Tibial artery (tissue), 4 donors: ENCODE measurements at places on chromosomes 7 and 10.
A peak's percentile ranks its signal among the peaks of the same experiment; 100 is the strongest.

DNA sequence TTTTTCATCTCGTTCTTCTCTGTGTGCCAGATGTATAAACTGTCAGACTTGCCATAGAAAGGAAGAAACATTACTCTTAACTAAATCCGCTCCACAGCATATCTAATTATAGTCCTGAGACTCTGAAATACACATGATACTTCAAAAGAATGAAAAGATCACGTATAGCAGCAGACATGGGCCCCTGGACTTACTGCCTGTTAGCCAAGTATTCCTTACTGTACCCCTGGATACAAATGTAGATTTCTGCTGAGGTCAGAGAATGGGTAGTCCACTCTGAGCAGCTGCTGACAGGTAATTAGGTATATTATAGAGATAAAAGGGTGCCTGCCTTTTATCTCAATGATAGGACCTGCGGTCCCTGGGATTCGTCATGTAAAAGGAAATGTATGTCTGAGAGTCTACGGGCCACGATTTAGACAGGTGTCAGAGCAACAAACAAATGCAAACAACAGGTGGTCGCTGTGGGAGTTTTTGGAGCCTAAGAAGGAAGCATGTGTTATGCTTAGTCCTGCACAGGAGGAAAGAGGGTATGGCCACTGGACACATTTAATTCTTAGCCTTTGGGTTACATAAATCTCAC lies 69.4 kb downstream of the VOPP1 start:
- DNase-seq: no peak

DNA sequence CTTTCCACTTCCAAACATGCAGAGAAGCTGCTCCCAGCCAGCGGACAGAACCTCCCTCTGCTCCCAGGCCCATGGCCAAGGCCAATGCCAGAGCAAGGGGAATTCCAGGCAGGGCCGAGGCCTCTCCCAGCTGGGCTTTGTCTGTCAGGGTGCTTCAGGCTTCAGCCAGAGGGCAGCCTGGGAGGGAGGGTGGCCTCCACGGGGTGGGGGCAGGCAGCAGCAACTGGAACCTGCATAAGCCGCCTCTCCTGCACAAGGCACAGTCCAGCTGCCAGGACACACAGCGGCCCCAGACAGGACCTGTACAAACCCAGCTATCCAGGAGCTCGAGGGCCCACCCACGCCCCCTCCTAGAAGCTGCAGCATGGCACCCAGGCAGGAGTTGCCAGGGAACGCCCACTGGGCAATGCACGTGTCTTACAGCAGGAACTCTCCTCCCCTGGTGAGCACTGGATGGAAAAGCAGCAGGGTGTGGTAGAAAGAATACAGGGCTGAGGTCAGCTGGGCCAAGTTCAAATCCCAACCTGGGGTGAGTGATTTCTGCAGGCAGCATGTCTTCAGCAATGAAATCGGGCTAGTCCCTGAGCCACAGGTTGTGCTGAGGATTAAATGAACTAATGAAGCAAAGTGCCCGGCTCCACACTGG lies 7.6 kb downstream of the FAM53B start:
- no peak for DNase-seq

GRCh38 chr7:92056286-92056685 lies 78.0 kb downstream of the CYP51A1 start:
- DNase-seq: no peak

- DNase-seq: no peak
Observed at GRCh38 chr7:151206914-151207313, 3.4 kb downstream of the H2BK1 start.

GRCh38 chr10:9381733-9382532 lies 1327.4 kb downstream of the GATA3 start:
- DNase-seq: no peak

DNA sequence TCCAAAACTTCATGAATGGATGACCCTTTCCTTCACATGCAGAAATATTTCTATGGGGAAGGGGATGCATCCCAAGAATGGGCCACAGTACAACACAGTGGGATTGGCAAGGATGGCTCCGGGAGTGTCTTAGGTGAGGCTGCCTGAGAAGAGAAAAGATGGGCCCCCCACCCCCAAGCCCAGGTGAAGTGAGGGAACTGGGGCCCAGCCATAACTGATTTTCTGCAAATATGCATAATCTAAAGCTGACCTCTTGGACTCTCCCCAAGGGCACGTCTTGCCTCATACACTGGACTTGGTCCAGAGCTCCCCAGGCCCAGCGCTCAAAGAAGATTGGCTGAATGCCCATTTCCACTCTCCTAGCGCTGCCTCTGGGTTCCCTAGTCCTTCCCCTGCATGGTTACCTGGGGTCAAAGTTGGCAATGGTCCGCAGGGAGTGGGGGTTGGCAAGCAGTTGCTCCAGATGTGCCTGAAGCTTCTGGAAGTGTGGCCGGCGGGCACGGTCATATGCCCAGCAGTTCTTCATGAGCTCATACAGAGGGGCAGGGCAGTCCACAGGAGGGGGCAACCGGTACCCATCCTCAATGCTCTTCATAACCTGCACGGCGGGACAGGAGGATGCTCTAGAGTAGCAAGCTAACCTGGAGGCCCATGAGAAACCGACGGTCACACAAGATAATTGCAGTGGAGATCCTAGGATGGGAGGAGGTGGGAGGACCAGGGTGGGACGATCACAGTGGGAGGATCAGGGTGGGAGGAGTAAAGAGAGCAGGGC lies 12.3 kb downstream of the ZYX start:
- peak; percentile 66 for DNase-seq

DNA sequence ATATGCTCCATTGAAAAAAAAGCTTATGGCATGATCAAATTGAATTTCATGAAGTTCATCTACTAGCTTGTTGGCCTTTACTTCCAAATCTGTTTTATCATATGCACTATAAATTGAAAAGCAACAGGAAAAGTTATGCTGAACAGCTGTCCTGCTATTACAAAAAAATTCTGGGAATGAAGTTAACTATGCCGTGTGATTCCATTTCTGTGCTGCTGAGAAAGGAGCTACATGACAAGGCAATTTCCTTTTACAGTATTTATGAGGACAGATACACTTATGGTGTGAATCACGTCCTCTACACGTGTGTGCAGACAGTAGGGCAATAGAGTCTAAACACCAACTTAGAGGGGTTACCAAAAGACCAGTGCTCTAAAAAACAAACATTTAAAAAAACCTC lies 426.5 kb upstream of the AKR1E2 start:
- no peak for DNase-seq

GRCh38 chr7:105454921-105455320 lies 66.2 kb upstream of the SRPK2 start:
- no peak for DNase-seq

DNA sequence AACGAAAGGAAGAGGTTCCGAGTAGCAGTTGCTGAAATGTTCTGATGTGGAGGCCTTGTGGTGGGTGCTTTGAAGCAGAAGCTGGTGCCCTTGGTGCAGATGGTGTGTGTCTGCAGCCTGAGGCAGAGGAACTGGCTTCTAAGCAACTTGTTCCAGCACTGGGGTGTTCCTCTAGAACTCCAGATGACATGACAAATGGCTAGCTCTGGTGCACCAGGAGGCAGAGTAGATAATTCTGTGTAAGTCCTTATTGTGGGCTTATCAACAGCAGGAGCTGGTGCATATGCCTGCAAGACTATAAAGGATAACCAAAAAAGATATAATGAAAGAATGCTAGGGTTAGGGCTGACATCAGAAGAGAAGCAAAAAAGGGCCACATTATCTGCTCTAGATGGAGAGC lies 76.5 kb downstream of the ARL5B start:
- DNase-seq: no peak

GRCh38 chr7:96996958-96997511 lies 8.3 kb upstream of the DLX6 start:
- no peak for DNase-seq

DNA sequence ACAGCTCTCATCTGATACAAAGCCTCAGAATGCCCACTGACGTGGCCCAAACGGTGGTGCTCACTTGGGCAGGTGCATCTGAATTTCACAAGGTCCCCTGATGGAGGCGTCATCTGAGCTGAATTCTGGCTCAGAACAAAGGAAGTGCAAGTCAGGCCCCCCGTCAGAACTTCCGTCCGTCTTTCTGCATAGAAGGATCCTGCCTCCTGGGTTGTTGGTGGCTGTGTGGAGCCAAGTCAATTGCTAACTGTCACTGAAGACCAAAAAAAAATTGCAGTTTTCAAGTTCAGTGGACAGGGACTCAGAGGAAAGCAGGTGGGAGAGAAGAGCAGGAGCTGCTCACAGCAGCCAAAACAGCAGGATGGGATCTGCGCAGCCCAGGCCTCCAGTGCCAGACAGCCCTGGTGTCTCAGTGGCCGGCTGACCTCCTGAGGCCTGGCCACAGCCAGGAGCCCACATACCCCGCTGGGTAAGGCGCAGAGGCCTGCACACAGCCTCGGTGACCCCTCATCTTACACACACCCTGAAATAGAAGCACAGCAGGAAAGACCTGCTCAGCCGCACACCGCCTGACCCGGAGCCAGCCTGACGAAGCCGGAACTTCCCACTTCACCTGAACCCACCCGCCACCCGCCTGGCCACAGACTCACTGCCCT lies 49.4 kb downstream of the PYROXD2 start:
- DNase-seq: no peak

GRCh38 chr7:106952001-106952657 lies 87.0 kb downstream of the PIK3CG start:
- DNase-seq: no peak

- no peak for DNase-seq
Observed at GRCh38 chr10:71945819-71946474, 18.2 kb upstream of the CHST3 start.

- DNase-seq: no peak
Observed at GRCh38 chr7:46494441-46494840, 573.4 kb upstream of the IGFBP3 start.

- DNase-seq: no peak
Observed at GRCh38 chr7:103446049-103446520, at the start of gene SLC26A5. SLC26A5 (minus strand) TSS chr7:103446207; CDS start chr7:103421514, 24,693 bp downstream.

DNA sequence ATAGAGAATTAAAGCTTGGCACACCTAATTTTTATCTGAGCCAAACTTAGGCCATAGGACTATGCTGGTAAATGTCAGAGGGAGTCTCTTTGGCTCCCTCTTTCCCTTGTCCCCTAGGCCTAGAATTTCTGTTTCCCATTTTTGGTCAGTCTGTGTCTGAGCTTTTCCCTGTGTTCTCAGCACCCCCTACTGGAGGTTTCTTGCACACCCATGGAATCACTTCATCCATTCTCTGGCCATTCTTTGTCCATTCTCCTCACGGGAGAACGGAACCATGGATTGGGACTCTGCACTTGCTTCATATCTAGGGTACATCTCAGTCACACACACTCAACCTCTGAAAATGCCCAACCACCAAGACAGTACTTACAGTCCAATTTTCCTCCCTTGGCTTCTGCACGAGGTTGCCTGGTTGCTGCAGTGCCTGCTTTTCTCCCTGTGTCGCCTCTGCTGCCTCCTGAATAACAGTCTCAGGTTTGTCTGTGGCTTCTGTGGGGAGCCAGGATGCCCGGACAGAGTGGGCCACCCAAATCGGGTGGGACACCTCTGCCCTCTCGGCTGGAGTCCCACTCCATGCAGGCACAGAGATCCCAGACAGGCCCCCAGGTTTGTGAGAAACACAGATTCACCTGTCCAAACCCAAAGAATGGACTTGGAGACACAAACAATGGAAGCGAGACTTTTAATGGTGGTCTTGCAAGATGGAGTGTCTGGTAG lies 35.1 kb upstream of the DNAH11 start:
- no peak for DNase-seq

DNA sequence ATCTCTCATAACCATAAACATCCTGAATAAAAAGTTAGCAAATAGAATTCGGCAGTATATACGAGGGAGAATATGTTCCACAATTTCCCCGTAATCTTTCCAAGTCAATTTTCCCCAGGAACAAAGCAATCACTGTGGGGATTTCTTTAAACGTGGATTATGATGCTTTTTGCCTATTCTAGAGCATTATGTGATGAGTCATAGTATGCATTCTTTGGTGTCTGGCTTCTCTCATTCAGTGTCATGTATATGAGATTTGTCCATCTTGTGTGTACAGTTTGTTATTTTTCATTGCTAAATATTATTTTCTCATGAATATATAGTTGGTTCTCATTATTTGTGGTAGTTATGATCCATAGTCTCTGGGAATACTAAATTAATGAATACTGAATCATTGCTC lies 9.9 kb upstream of the OR9A4 start:
- DNase-seq: no peak

GRCh38 chr10:47206449-47207280 lies 93.3 kb upstream of the GDF10 start:
- DNase-seq: no peak

DNA sequence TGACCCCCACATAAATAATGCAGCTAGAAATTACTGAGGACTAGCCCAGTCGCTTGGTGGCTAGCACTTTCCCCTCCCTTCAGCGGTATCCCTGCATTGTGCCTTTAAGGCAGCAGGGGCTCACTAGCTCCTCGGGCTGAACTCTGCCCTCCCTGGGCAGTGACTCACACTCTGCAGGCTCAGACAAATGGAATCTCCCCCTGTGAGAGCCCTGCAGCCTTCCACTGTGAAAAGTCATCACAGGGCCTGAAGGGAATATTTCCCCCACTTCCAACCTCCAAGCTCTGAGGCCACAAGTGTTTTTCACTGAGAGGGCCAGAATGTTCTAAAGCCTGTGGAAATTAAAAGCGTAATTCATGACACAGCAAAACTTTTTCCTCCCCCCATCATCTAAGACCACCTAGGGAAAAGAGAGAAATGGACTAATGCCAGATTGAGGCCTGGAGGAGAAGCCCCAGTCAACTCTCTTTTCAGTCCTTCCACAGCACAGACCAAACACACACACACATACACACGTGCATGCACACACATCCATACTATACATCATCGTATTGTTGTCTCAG lies 93.6 kb upstream of the COL1A2 start:
- DNase-seq: peak; percentile 92

- no peak for DNase-seq
Observed at GRCh38 chr10:92042541-92042940, 119.0 kb downstream of the BTAF1 start.

GRCh38 chr10:104350127-104350635 lies 3.5 kb upstream of the CFAP58 start:
- no peak for DNase-seq

DNA sequence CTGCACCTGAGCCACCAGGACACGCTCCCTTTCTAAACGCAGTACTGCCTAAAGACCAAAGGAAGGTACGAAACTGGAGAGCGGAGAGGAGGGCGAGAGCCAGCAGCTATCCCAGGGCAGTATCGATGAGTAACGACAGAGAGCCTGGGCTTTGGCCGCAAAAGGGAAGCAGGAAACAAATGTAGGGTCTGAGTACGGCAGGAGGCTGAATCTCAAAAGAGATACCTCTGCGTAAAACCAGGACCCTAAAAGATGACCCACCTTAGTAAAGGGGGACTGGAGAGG lies 20.4 kb downstream of the PARP12 start:
- no peak for DNase-seq

DNA sequence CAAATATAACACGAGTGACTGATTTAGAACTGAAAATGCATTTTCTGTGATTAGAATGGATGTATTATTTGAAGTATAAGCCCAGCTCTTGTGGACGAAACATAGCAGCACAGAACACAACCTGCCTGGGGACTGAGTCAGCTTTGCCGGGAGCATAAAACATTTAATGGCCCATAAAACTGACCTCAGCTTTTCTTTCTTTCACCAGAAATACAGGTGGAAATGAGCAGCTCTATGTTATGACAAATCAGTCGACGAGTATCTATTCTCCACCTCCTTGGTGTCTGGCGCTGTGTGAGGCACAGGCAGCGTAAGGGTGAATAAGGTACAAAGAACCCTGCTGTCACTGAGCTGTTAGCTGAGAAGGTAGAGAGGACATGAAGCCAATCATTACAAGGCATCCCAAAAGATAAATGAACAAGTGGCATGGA lies 471.6 kb upstream of the AKR1E2 start:
- DNase-seq: no peak
